Fibroblast of skin of abdomen (primary cell): ENCODE measurements at places on chromosomes 1 and 21.

DNA sequence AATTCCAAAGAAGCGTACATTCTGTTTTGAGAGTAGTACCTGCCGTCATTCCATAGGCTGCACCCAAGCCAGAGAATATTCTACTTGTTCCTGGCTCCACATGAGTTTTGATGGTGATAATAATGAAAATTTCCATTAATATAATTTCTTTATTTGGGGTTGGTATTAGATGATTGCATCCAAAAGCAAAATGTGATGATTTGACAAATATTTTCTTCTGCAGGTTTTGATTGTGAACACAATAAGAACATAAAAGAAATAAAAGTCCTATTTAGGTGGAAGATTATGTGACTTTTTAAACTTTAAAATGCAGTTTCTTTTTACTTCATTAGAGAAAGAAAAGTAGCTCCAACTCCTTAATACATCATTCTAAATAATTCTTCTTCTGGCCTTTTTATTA, 284.8 kb upstream of the FMN2 start:
- no peak for DNase-seq

DNA sequence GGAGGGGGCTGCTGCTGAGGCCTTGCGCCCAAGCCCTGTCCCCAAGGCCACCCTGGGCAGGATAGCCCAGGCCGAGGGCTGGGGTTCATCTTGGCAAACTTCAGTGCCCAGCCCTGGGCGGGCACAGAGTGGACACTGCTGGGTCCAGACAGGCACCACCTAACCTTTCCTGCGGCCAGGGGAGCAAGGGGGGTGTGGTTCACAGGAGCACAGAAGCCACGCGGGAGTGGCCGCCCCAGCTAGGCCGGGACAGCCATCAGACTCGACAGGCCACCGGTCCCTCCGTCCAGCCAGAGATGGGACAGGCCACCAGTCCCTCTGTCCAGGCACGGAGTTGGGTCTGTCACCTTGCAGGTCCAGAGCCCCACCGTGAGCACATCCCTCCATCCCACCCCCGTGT, 28.9 kb downstream of the ARHGEF16 start:
- no peak for DNase-seq

DNA sequence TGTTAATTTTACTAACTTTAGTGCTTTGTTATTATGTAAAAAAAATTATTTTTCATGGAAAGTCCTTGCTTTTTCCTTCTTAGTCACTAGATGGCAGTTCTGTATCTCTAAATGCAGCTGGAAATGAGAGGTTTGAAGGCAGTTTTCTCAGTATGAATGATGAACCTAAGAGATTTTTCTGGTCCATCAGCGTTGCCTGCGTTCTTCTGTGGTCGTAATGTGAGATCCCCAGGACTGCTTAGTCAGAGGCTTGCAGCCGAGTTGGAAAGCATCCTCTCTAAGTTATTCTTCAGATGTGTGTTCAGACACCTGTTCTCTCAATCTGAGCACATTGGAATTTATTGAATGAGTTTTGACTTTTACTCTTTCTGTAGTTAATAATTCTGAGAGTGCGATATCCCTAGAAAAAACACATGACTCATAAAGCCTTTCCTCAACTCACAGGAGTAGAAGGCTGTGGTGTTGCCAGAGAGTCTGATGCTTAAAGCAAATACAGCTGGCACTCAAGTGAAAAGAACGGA, 99.3 kb downstream of the FMN2 start:
- DNase-seq = peak; percentile 99

DNA sequence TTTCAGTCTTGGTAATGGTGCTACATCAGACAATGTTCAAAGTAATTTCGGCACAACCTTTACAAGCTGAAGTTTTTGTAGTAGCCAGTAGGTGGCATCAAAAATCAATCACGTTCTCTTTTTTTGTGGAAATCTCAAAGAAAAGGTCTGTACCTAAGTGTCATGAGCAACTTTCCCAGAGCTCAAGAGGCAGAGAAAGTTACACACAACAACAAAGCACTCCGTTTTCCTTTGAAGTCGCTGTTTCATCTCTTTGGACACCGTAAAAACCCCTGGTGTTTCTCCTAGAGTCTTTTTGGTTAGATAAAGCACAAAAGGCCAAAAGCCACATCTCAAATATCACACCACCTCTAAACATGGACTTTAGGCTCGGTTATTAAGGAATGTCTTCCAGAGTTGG, 131.6 kb downstream of the LHX8 start:
- peak; percentile 23 for DNase-seq

DNA sequence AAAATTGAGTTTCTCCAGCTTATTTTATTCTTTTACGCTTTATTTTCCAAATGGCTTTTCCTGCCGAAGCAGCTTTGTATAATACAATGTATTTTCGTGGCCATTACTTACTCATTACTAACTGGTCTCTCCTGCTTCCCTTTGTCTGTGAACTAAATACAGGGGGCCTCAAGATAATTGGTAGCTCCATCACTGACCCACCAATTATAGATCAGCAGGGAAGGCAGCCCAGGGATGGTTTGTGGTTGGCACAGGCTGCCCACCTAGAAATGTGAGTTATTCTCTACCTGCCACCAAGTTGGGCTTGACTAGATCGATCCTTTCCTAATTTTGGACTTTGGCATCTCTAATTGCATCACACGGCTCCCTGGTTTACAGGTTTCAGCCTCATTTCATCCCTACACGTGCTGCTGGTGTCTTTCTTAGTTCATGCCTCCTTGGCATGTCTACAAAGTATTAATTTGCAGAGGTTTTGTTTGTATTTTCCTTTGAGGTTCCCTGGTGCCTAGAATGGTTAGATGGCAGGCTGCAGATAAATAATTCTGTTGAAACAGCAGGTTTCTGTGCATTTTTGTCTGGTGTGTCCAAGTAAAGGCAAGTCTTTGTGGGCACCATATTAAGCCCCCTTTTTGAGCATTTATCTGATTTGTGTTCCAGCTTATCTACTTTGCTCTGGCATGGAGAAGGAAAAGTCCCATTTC, 35.2 kb downstream of the PEX14 start:
- no peak for DNase-seq

DNA sequence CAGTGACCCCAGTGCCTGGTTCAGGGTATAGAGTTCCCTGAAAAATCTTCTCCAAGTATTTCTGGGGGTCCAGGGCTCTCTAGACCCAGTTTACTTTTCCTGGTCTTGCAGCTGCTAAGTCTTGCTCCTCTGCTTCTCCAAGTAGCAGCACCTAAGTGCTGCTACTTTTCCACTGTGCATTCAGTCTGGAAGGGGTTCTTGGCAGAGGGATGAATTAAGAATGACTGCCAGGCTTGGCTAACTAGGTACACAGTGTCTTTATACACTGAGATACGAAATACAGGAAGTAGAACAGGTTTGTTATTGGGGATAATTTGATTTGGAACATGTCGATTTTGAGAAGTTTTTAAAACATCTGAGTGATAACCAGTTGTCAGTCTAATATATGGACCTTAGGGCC, 24.2 kb upstream of the ERICH3 start:
- no peak for DNase-seq

DNA sequence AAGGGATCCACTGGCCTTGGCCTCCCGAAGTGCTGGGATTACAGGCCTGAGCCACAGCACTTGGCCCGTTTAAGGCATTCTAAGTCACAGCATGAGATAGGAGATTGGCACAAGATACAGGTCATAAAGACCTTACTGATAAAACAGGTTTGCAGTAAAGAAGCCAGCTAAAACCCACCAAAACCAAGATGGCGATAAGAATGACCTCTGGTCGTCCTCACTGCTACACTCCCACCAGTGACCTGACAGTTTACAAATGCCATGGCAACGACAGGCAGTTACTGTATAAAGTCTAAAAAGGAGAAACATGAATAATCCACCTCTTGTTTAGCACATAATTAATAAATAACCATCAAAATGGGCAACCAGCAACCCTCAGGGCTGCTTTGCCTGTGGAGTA, 33.3 kb upstream of the RCC2 start:
- no peak for DNase-seq

- DNase-seq = no peak
These were observed 24.2 kb downstream of the PTP4A2 start for GRCh38 chr1:31913968-31914367.

- DNase-seq = no peak
These were observed 56.1 kb downstream of the DNTTIP2 start for GRCh38 chr1:93822730-93823425.

DNA sequence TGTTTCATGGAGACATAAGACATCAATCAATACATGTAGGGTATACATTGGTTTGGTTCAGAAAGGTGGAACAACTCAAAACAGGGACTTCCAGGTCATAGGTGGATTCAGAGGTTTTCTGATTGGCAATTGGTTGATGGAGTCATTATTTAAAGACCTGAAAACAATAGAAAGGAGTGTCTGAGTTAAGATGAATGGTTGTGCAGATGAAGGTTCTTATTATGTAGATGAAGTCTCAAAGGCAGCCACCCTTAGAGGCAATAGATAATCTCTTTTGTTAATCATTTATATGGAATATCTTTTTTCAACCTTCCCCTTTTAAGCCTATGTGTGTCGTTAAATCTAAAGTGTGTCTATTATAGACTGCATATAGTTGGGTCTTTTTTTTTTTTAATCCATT, 67.8 kb upstream of the LYPLAL1 start:
- no peak for DNase-seq

- no peak for DNase-seq
These were observed 30.4 kb downstream of the TMEM63A start for GRCh38 chr1:225851805-225852204.

GRCh38 chr1:248873993-248874533, 15.2 kb upstream of the ZNF692 start:
- DNase-seq = no peak

GRCh38 chr1:68162761-68163160, 69.6 kb downstream of the WLS start:
- no peak for DNase-seq

- DNase-seq = no peak
These were observed 22.5 kb upstream of the FCRL5 start for GRCh38 chr1:157574836-157575235.

DNA sequence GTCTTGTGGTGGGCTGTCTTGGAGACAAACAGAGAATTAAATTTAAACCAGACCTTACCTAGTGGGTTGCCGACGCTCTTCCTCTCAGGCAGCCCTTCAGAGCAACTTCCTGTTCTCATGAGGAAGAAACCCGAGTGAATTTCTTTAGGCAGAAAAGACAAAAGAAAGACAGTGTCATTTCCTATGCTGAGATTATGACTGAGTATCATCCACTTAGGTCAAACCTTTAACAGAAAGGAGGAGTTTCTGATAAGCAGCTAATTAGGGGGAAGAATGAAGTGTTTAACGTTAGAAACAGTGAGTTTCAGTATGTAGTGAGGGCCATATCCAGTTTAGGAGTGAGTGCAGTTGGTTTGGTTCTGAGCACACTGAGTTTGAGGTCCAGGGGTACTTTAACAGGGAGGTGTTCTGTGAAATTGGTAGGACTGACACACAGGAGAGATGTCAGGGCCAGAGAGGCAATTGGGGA, 38.7 kb downstream of the FASLG start:
- DNase-seq = no peak

DNA sequence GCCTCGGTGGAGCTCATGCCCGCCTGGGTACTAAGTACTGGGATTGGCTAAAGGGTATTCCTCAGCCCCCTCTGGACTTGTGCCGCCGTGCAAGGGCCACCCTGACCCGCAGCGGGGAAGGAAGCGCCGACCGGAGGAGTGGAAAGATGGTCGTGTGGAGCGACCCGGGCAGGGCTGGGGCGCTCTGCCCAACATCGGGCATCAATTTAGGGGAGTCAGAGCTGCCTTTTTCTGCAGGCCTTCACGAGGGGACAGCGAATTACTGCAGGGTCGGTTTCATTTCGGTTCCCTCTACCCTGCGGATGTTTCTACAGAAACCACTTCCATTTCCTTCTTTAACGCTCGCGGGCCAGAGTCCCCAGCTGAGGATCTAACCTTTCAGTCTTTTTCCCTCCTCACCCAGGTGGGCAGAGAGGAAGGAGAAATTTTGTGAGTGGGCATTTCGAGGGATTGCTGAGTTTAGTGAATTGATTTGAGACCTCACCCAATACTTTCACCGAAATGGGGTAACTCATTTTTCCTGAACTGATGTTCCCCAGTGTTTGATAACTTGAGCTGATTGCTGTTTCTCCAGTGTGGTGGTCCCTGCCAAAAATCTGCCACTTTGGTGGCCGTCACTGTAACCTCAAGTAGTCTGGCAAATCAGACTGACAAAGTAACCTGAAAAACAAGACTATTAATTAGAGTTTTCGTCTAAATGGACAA, 1.1 kb downstream of the TOR1AIP1 start:
- no peak for DNase-seq

DNA sequence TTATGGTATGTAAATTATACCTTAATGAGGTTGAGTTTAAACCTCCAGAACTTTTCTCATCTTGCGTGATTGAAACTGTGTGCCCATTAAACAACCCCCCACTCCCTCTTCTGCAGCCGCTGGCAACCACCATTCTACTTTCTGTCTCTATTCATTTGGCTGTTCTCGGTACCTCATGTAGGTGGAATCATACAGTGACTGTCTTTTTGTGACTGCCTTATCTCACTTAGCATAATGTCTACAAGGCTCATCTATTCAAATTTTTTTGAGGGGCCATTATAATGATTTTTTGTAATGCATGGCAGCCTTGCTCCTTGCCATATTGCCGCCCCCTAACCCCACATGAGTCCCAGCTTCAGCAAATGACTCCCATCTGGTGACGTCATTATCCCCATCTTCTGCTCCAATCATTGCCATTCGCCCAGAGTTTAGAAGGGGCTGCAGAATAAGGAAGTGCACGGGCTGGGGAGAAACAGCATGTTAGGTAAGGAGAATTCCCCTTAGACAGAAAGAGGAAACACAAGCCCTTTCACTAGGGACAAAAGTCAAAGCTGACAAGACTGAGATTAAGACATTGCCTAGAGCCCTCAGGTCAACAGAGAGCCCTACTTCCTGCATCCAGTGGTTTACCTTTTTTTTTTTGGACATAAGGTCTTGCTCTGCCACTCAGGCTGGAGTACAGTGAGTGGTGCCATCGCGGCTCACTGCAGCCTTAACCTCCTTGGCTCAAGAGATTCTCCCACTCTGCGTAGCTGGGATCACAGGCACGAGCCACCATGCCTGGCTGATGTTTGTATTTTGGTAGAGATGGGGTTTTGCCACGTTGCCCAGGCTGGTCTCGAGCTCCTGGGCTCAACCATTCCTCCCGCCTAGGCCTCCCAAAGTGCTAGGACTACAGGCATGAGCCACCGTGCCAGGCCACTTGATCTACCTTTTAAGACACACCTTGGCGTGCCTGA, 78.4 kb upstream of the ERRFI1 start:
- no peak for DNase-seq

- DNase-seq = no peak
These were observed 122.3 kb downstream of the GALNT2 start for GRCh38 chr1:230189341-230189740.

- no peak for DNase-seq
These were observed 89.8 kb downstream of the ABCA4 start for GRCh38 chr1:94031154-94031553.

GRCh38 chr1:50112193-50112592, 3.5 kb downstream of the ELAVL4 start:
- no peak for DNase-seq
